Sciatic nerve (tissue), 2 donors: ENCODE measurements at places on chromosomes 7 and 10. TPM values are rescaled to one million over a fixed set of nuclear protein-coding genes. Genes with fewer than 3 reads are reported as not detected.

Gene ATRNL1
- total RNA-seq: 5.6 TPM

Gene BZW2
- total RNA-seq: 30.8 TPM

DNA sequence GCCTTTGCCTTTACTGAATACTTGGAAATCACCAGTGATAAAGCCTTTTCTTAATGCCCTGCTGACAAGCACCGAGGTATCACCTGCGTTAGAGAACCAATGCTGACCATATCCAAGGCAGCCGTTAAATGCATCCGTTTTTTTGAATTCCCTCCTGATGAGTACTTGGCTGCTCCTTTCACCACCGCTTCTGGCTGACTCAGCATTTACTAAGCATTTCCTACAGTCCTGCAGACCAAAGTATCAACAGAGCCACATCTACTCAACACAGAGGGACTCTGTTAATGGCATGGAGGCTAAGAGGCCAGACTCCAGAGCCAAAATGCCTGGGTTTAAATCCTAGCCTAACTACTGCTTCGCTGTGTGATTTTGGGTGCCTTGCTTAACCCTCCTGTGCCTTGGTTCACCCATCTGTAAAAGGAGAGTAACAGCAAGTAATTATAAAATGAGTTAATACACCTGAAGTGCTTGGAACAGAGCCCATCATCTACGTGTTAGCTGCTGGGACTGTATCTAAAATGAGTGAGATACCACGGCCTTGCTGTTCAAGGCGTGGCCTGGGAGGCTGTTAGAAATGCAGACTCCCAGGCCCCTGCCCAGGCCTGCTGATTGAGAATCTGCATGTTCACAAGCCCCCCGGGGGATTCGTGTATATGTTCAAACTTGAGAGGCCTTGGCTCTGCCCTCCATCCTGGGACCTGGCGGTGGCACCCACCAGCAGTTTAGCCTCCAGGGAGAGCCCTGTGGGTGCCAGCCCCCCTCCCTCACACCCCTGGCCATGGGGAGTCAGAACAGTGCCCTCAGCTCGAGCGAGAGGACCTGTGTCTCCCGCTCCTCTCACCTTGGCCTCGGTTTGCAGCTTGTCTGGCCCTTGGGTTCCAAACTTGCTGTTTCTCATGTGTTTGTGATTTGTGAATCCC is 30.8 kb upstream of the EFCAB10 start:
- no peak for DNase-seq

- DNase-seq: no peak
These were observed 133.3 kb upstream of the KIF5B start for GRCh38 chr10:32189400-32190084.

- no peak for DNase-seq
These were observed 19.0 kb downstream of the ADCYAP1R1 start for GRCh38 chr7:31070991-31071644.

GRCh38 chr7:80584778-80585177 is 53.7 kb upstream of the CD36 start:
- DNase-seq: no peak

- no peak for DNase-seq
These were observed 9.1 kb downstream of the COL13A1 start for GRCh38 chr10:69810675-69811397.
